NCI-H510A treated with DMSO at 0.1 percent for 48 hours (cell line): ENCODE measurements at places on chromosomes 7 and 10.

DNA sequence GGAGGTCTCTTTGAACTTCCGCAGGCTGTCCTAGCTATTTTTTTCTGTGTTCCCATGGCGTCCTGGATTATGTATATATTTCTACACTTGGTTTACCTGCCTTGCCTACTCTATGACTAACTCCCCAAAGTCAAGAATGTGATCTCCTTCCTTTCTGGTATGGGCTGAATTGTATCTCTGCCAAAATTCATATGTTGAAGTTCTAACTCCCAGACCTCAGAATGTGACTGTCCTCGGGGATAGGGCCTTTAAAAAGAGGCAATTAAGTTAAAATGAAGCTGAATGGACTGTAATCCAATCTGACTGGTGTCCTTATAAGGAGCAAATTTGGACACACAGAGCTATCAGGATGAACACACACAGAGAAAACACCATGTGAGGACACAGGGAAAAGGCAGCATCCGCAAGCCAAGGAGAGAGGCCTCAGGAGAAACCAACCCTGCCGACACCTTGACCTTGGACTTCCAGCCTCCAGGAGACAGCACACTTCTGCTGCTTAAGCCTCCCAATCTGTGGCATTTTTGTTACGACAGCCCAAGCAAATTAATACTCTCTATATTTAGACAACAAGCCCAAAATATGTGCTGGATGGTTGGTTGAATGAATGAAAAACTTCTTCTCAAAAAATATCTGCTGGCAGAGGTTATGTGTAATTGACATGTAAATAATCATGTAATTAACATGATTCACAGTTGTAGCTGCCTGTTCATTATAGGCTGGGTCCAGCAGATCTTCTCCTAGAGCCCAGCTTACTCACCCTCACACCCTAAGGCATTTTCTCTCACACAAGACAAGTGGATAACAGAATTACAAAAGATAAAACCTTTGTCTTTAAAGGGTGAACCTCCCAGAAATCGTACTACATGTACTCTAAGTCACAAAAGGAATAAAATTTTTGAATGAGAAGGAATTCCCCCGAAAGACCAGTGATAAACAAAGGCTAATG is 123.7 kb downstream of the CUBN start:
- DNase-seq = no peak

DNA sequence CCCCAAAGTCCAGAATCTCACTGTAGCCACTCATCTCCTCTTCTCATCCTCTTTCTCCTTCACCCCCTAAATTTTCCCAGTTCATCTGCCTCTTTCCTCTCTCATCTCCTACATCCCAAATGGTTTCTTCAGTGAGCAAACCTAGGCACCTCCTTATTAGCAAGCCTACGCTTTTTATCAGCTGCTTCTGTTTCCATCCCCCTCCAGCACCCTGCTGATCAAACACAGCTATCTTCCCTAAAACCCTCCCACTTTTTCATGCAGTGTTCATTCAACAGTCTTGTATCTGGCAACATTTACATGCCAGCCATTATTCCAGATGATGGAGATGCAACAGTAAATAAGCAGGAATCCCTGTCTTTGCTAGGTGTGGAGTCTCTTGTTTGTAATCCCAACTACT is 3.3 kb upstream of the ABRAXAS2 start:
- no peak for DNase-seq

GRCh38 chr10:14540611-14541010 is 209.9 kb upstream of the FRMD4A start:
- DNase-seq = no peak

DNA sequence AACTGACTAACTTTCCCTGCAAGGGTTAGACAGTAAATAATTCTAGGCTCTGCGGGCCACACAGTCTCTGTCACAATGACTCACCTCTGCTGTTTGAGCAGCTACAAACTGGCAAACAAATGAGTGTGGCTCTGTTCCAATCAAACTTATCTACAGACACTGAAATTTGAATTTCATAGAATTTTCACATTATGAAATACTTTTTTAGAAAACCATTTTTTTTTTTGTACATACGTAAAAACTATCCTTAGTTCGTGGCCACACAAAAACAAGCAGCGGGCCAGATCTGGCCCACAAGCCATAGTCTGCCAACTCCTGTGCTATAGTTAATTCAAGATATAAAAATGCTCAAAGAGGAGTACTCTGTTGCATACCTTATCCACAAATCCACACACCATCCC is 32.6 kb downstream of the PIP4K2A start:
- no peak for DNase-seq

DNA sequence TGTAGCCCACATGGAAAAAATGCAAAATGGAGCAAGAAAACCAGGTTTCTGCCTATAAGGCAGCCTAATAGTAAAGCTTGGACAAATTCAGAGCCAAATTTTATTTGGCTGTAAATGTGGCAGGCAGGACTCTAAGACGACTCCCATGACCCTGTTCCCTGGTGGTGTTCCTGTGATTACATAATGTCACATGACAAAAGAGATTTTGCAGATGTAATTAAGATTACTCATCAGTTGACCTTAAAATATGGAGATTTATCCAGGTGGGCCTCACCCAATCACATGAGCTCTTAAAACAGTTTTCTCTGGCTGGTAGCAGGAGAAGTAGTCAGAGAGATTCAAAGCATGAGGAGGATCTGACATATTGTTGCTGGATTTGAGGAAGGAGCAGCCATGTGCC is 303.1 kb upstream of the IMMP2L start:
- no peak for DNase-seq

DNA sequence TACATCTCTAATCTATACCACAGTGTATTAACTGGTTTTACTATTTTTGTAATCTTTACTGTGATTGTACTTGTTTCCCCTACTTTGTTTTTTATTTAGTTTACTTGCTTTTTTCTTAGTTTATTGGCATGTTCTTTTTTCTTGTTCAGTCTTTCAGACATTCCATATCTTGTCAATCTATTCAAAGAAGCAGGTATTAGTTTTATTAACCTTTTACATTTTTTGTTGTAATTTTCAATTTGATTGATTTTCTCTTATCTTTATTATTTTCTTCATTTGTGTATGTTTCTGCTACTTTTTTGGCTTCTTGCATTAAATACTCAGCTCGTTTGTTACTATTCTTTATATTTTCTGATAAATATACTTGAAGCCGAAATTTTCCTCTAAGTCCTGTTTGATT is 41.6 kb downstream of the TLX1 start:
- no peak for DNase-seq

DNA sequence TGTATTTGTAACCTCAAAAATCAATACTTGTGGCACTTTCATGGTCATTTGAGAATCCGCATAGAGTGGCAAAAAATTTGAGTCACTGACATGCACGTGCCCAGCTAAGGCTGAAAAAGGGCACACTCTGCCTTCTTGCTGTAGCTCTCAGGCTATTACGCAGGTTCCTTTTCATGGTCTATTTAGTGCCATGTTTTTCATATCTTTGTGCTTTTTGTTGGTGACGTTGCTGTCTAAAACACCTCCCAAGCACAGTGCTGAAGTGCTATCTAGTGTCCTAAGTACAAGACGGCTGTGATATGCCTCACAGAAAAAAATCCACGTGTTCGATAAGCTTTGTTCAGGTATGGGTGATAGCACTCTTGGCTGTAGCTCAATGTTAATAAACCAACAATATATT is 50.9 kb downstream of the CREB3L2 start:
- no peak for DNase-seq

- DNase-seq = no peak
Observed at GRCh38 chr7:155294511-155294778, 3.2 kb upstream of the INSIG1 start.

GRCh38 chr10:36574207-36574606 is 551.2 kb upstream of the ANKRD30A start:
- no peak for DNase-seq
